ENCODE measurements at places on chromosomes 5 and 9. TPM values are rescaled to one million over a fixed set of nuclear protein-coding genes. Genes with fewer than 3 reads are reported as not detected.

The BTNL3 gene
- total RNA-seq: not detected

The NR6A1 gene
- total RNA-seq: 18.3 TPM

The STX17 gene
- total RNA-seq: 56.4 TPM

The PCDHGA9 gene
- 9.7 TPM for total RNA-seq

The FAM221B gene
- not detected for total RNA-seq

The ZNF366 gene
- 1.3 TPM for total RNA-seq

The ZNF883 gene
- total RNA-seq: 0.78 TPM
